Sigmoid colon (tissue), 7 donors: ENCODE measurements at places on chromosomes 2 and 18. TPM values are rescaled to one million over a fixed set of nuclear protein-coding genes. Genes with fewer than 3 reads are reported as not detected.

Gene ARHGAP25
- 2.8 TPM for polyA plus RNA-seq

Gene TEX261
- 12.0 TPM for polyA plus RNA-seq

Gene ANKRD53
- not detected for polyA plus RNA-seq

Gene HOXD12
- not detected for polyA plus RNA-seq

Gene RGPD4
- not detected for polyA plus RNA-seq

Gene GKN1
- 78.7 TPM for polyA plus RNA-seq

Gene EN1
- polyA plus RNA-seq, result not detected

Gene UCN
- not detected for polyA plus RNA-seq

Gene MATN3
- not detected for polyA plus RNA-seq

Gene QPCT
- 5.9 TPM for polyA plus RNA-seq

Gene GBX2
- not detected for polyA plus RNA-seq

Gene PKDCC
- 67.7 TPM for polyA plus RNA-seq

Gene DNAJC5G
- polyA plus RNA-seq, result not detected

Gene CAPN14
- not detected for polyA plus RNA-seq

Gene STON1
- 1.8 TPM for polyA plus RNA-seq

Gene CRACDL
- 8.8 TPM for polyA plus RNA-seq

Gene PLCD4
- not detected for polyA plus RNA-seq

Gene CTAGE1
- polyA plus RNA-seq, result not detected

Gene NYAP2
- 0.03 TPM for polyA plus RNA-seq

Gene MARS2
- 3.0 TPM for polyA plus RNA-seq

Gene GPC1
- polyA plus RNA-seq, result 3.0 TPM

Gene DIPK1C
- polyA plus RNA-seq, result not detected
